ENCODE measurements at places on chromosomes 11 and 22. TPM values are rescaled to one million over a fixed set of nuclear protein-coding genes. Genes with fewer than 3 reads are reported as not detected.

The MUC2 gene
- polyA plus RNA-seq, result not detected

The SULT4A1 gene
- 0.24 TPM for polyA plus RNA-seq

The DCDC1 gene
- polyA plus RNA-seq, result not detected

The PGR gene
- polyA plus RNA-seq, result 1.4 TPM

The ACTN3 gene
- polyA plus RNA-seq, result 0.04 TPM

The SLC25A45 gene
- polyA plus RNA-seq, result 6.6 TPM

The PLAAT5 gene
- 1.1 TPM for polyA plus RNA-seq

GRCh38 chr22:24054356-24054755 is 43.3 kb downstream of the CABIN1 start:
- DNase-seq, result no peak

DNA sequence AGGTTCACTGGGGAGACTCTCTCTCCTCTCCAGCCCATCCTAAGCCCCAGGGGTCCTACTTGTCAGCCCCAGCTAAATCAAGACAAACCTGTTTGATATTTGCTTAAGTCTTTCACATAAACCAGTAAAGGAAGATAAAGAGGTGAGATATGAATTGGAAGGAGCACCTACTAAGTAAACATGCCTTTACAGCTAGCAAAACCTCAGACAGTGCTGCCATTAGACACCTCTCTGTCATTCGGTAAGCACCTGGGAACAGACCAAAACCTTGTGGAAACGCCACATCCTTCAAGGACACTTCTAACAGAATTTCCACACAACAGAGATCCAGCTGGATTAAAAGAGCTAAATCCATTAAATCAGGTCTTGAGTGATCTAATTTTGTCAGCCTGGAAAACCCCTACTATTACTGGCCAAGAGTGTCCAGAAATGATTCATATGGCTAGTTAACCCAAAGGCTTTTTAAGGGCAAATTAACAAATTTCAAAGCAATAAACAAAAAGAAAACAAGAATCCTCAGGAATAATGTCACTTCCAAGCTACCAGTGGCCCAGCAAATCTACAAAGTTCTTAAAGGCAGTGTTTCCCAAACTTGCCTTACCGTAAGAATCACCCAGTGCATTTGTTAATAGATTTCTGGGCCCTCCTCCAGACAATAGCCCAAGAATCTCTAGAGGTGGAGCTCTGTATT is 2.4 kb downstream of the VPS37C start:
- DNase-seq, result no peak

GRCh38 chr11:27694992-27695391 is 5.3 kb downstream of the BDNF start:
- no peak for DNase-seq

DNA sequence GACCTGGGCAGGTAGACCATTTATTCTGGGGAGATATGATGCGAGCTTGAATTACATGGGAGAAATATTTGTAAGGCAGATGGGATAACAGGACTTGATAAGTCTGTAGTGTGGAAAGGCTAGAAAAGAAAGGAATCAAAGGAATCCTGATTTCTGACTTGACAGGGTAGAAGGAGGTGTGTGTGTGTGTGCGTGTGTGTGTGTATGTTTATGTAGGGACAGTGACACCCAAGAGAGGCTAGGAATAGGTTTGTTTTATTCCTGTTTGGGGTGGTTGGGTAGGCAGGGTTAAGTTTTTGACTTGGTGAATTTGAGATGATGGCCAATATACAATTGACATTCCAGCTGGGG is 390 bp upstream of the HTATIP2 start:
- DNase-seq, result no peak

DNA sequence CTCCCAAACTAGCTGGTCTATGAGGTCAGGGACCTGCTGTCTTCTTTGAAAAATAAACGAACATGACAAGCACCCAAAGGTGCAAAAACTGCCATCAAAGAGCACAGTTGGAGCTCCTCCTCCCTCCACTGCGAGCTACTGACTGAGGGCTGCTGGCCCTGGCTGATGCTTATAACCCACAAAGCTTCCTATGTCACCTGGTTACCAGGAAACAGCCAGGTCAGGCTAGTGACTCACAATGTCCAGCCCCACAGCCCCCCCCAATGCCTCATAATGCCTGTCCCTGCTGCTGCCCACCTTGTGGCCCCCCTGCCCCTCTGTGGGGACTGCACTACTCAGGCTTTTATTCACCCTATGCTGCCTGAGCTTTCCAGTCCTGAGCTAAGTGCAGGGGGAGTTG is at the start of gene DRICH1:
Gene DRICH1 (minus strand): TSS at position 144 of the 400 bp plus-strand sequence. CDS start 298 bp downstream, outside the sequence.
- no peak for DNase-seq

GRCh38 chr11:116602637-116602942 is 170.2 kb downstream of the BUD13 start:
- no peak for DNase-seq

GRCh38 chr11:61908730-61909316 is 8.5 kb downstream of the RAB3IL1 start:
- DNase-seq, result peak; percentile 69

DNA sequence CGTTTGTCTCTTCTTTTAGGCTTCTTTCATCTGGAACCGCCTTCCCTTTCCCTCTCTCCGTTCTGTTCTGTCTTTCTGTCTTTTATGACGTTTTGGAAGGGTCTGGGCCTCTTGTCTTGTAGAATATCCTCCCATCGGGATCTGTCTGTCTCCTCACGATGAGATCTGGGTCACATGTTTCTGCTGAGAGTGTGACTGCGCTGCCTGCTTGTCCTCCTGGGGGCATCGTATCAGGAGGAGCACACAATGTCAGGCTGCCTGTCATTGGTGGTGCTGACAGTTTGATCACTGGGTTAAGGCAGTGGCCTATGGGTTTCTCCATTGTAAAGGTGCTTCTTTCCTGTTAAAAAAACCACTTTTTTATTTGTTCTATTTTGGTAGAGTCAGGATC is 60.4 kb upstream of the PARVG start:
- peak; percentile 6 for DNase-seq

DNA sequence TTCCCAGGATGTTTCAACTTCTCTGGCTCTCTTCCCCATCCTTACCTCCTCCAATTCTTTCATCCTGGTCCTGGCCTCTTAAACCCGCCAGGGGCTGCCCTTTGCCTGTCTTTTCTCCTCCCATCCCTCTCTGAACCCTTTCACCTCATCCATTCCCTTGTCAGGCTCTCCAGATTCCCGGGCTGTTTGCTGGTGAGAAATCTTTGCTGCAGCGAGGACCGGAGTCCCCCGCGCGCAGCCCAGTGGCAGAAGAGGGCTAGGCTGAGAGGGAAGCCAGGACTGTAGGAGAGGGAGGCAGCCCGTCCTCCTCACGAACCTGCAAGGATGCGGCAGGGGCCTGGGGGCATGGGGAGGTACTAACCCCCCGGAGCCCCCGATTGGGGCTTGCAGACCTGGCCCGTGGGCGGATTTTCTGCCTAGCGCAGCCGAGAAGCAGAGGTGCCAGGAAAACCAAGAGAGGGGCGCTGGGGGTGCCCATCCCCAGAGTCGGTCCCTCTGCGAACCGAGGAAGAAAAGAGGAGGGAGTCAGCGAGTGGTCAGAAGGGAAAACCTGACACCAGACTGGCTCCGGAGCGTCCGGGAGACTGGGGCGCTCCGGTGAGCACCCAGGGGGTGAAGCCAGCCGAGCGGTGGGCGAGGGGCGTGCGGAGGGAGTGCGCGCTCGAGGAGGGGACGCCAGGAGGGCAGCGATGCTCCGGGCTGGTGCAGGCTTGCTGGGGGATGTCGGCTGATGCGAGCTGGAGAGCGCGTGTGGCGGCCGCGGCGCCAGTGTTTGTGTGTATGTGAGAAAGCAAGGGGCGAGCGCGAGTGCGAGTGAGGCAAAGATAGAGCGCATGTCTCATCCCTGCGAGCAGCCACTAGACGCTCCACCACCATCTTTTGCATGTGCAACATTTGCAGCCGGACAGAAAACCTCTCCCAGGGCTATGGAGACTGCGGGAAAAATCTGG is at the start of gene GRIA4:
Gene GRIA4 (plus strand): TSS at position 242 of the 950 bp plus-strand sequence. CDS start 925 bp downstream, outside the sequence.
- DNase-seq, result peak; percentile 7

DNA sequence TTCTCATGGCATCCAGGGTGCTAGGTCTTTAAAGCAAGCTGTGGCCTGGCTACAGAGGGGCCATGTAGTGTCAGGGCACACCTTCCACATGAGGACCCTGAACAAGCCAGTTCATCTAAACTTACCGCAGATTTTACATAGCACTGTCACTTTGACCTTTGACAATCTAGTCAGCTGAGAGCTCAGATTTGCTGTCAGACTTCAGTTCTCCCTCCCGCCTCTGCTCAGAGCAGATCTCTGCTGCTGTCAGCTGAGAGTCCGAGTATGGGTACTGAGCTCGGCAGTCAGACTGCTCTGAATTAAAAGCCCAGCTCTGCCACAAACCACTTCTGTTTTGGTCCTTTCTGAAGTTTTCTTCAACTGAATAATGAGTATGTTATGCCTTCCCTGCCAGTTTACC is 507.1 kb downstream of the SOX6 start:
- no peak for DNase-seq

DNA sequence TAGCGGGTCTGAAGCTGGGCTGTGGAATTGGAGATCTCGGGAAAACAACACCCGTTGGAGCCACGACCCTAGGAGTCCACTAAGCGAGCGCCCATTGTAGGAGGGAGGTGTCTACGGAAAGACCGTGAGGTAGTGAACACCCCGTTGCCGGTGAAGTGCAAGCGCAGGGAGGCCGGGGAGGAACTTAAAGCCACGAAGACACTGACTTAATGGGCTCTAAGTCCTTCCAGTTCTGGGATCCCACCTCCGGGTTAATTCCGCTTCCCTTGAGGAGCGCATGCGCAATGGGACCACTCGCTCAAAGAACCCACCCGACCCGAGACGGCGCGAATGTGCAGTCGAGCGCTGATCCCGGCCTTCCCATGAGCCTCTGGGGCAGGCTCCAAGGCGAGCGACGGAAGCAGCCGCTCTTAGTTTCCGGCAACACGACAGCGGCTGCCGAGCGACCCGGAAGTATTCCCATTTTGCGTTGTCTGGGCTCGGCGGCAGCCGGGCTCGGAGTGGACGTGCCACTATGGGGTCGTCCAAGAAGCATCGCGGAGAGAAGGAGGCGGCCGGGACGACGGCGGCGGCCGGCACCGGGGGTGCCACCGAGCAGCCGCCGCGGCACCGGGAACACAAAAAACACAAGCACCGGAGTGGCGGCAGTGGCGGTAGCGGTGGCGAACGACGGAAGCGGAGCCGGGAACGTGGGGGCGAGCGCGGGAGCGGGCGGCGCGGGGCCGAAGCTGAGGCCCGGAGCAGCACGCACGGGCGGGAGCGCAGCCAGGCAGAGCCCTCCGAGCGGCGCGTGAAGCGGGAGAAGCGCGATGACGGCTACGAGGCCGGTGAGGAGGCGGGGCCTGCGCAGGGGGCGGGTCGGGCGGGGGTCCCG is at the start of gene SART1:
Gene SART1 (plus strand): TSS at position 468 of the 874 bp plus-strand sequence. CDS start 47 bp downstream, at position 515.
- DNase-seq, result peak; percentile 99

GRCh38 chr11:95147364-95147905 is 57.8 kb downstream of the ENDOD1 start:
- DNase-seq, result no peak

GRCh38 chr11:126098204-126098769 is 35.6 kb upstream of the CDON start:
- no peak for DNase-seq

DNA sequence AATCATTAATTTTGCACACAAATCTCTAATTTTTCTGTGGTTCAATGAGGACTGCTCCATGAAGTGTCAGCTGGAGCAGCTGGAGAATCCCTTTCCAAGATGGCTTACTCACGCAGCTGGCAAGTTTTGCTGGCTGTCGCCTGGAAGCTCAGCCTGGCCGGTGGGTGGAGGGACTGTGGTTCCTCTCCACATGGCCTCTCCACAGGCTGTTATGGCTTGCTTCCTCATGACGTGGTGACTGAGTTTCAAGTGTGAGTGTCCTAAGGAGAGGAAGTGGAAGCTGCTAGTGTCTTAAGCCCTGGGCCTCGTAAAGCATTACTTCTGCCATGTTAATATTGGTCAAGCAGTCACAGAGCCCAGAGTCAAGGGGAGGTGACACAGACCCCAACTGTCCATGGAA is 14.0 kb upstream of the NRIP3 start:
- peak; percentile 86 for DNase-seq

DNA sequence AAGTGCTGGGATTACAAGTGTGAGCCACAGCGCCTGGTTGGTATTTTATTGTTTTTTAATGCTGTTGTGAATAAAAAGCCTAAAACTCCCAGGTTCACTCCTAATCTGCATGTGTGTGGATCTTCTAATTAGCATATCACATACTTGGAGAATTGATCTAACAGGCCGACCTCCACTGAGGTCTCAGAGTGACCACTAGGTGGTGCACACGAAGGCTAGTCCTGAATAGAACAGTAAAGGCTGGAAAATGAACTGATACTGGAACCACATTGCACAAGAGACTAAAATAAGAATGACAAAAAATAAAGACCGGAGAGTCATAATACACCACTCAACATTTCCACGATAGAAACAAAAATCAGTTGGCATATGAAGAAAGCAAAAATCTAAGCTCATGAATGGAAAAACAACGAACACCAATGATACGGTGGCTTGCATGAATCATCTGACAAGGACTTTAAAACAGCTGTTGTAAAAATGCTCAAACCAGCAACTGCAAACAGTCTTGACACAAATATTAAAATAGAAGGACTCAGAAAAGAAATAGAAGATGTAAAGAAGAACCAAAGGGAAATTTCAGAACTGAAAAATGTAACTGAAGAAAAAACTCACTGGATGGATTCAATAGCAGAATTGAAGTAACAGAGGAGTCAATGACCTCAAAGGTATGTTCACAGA is 19.2 kb downstream of the PIM3 start:
- DNase-seq, result no peak

DNA sequence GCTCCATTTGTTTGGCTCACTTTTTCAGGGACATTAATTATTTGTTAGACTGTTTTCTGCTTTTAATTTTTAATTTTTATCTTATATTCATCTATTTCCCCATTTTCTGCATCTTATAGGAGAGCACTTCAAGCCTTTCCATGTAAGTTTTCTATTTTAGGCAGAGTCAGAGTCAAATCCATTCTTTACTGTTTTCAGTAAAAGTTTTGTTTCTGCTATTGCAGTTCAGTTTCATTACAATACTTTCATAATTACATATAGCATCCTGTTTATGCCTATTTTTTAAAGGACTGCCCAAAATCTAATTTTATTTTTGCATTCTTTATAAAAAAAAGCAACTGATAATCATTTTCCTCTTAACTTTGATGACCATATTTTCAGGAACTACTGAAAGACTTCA is 3.8 kb upstream of the OR10A5 start:
- no peak for DNase-seq
